Activated CD4-positive, alpha-beta T cell treated with anti-CD3 and anti-CD28 coated beads, Interleukin-2, amount 10 ng/mL, durations not matched to agents 24 days and 14 days (primary cell): ENCODE measurements at places on chromosomes 5 and 9.

DNA sequence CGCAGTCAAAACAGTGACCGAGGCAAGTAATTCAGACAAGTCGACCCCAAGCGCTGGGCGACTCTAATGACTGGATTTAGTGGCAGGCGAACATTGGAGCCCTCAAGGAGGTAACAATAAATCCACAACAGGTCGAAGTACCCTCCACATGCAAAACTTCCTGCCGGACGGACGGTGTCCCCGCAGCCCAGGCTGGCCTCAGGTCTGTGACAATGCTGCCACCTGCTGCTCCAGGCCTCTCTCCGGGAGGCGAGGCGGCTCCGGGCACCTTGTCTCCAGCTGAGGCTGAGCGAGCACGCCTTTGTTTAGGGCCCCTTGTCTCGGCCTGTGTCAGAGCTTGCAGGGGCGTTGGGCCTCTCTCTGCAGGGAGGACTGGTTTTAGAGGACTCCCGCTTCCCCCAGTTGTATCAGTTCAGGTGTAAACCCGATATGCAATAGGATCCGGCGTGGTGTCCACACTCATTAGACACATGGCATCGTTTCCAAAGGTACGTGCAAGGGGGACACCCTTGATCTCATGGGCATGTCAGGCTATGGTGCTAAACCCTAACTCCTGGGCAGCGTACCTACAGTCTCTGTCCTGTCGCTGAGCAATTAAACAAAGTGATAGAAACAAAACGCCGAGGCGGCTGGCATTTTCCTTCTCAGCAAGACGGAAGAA, 628.0 kb upstream of the ADAMTS16 start:
- DNase-seq: no peak

DNA sequence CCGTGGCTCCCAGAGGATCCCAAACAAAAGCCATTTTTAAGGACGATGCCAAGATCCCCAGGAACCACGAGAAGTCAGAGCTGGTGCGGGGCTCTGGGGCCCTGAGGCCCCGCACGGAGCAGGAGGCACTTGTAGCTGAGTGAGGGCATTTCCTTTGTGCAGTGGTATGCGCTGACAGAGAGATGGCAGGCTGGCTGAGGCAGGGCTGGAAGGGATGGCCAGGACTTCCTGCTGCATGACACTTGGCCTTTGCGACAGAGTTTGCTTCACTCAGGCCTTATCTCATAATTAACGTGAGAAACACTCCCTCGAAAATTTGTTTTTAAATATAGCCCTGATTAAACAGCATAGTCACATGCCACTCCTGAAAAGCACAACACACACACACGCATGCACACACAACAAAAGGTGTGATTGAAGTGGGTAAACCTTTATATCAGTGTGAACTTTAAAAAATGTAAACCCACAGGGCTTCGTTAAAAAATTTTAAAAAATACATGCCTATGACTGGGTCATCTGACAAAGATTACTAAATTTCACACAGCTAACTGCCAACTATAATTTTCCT, 536.6 kb downstream of the PDE4D start:
- DNase-seq: no peak

DNA sequence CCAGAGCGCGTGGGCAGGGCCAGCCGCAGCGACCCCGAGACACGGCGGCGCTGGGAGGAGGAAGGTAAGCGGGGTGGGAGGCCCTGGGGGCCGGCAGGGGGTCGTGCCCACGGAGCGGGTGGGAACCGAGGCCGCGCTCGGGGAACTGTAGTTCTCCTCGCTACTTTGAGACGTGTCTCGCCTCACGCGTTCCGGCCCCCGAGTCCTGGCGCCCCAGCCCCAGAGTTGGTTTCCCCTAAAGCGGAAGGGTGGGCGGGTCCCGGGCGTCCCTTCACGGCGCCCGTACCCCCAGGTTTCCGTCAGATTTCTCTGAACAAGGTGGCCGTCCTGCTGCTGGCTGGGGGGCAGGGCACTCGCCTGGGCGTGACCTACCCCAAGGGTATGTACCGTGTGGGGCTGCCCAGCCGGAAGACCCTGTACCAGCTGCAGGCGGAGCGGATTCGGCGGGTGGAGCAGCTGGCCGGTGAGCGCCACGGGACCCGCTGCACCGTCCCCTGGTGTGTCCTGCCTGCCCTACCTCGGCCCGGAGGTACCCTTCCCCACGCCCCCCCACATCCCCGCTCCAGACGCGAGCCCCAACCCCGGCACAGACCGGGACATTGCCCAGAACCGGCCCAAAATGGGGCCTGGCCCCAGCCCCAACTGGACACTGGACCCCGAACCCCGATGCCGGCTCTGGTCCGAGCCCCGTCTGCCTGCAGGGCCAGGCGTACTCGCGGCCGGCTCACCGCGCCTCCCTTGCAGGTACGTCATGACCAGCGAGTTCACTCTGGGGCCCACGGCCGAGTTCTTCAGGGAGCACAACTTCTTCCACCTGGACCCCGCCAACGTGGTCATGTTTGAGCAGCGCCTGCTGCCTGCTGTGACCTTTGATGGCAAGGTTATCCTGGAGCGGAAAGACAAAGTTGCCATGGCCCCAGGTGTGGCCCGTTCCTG, 709 bp downstream of the UAP1L1 start:
- peak; percentile 85 for DNase-seq

GRCh38 chr9:93461414-93461743, 8.0 kb upstream of the FAM120AOS start:
- no peak for DNase-seq

- DNase-seq: no peak
Measured at GRCh38 chr5:9852671-9853070, 222.5 kb upstream of the TAS2R1 start.

DNA sequence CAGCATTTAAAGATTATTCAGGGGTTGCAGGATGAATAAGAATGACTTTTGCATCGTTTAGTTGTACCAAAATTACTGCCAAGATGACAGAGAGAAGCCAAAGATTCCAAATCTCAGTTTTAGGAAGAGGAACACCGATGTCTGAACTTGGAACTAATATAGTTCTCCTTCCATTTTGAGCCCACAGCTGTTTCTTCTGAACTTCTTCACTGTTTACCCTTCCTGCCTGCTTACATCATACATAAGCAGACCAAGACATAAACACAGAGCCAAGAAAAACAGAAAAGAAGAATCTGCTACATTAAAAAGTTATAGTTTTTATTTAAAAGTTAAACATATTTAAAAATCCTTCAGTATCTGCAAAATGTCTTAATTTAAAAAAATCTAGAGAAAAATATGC, 146.9 kb upstream of the RAPGEF1 start:
- DNase-seq: no peak

DNA sequence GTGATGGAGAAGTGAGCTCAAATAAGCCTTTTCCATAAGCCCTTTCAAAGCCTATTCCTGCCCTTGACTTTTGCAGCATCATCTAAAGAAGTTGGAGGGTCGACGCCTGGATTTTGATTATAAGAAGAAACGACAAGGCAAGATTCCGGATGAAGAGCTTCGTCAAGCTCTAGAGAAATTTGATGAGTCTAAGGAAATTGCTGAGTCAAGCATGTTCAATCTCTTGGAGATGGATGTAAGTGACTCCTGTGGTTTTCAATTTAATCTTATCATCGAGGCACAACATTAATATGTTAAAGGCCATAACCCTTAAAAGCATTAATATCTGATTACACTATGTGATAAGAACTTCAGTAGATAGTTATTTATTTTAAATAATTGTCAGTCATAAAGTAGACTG, 210.4 kb downstream of the SH3GL2 start:
- DNase-seq: no peak

DNA sequence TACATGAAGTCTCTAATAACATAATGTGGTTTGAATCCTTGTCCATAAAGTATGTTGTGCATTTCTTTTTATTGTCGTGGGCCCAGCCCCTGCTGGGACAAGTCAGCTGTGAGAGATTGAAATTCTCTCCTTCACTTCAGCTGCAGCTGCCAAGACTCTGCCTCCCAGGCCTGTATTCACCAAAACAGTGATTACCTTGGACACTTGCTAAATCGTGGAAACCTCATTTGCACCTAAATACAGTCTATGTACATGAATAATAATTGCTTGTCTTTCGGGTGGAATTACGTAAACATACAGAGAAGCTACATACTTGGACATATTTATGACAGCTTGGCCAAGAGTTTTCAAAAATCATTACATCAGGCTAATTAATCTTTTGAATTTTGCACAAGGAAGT, 898.5 kb upstream of the SEMA6A start:
- no peak for DNase-seq

GRCh38 chr9:8694983-8695588, 895.5 kb upstream of the DMAC1 start:
- DNase-seq: no peak

- DNase-seq: no peak
Measured at GRCh38 chr9:131078427-131079366, 17.6 kb upstream of the AIF1L start.

GRCh38 chr9:5352637-5353248, 13.1 kb upstream of the RLN1 start:
- DNase-seq: peak; percentile 74

DNA sequence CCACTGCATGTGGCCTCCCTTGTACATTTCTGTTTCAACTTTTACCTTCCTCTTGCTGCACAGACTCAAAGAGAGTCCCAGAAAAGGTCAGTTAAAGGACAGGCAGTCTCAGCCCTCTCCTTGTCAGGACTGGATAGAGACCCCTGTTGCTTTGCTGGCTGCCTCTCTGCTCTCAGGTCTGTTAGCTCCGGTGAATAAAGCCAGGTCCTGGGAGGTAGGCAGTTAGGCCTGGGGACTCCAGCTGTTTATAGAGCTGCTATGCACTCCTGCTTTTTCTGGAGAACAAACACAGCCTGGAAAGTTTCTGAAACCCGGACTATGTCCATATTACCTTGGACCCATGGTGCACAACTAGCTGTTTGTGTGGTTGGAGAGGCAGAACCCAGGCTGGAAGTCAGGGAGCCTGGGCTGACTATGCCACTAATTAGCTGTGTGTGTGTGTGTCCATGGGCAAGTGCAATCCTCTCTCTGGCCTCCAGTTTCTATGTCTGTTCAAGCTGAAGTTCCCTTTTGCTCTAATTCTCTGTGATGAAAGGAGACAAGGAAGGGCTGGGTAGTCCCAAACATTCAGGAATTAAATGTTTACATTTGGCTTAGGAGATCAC, 42.9 kb downstream of the GLRA1 start:
- no peak for DNase-seq

DNA sequence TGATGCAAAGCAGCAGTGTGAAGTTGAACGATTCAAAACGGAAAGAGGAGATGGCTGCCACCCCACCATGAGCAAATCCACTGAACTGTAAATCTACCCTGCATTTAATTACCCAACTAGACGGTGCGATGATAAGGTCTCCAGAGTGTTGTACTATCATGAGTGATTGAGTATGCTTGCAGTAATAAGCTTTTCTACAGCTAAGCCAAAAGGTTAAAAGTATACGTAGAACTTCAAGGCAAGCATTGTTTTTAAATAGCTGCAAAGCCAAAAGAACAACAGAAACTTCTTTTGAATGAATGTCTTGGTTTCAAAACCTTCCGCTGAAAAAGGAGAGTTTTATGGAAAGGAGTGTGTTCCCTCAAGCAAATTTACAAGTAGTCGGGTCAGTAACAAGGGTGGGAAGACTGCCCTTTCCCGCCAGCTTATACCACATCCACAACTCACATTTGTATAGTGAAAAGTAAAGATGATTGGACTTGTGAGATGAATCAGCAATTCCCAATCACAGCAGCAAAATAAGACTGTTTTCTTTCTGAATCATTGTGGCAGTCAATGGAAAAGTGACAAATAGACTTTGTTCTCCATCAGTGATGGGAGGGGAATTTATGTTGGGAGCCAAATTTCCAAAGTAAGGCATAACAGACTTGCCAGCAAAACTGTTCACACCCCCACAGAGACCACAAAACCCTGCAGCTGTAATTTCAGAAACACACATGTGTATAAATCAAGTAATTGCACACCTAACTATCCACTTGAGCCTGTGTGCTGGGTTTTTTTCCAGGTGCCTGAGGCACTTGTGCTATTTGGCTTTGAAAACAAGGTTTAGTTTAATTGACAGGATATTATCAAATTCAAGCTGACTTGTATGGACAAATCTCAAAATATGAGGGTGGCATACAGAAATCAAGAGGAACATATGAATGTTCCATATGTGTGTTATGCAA, 407.7 kb upstream of the GRAMD2B start:
- DNase-seq: no peak

GRCh38 chr5:156031181-156031580, 295.8 kb upstream of the SGCD start:
- no peak for DNase-seq

DNA sequence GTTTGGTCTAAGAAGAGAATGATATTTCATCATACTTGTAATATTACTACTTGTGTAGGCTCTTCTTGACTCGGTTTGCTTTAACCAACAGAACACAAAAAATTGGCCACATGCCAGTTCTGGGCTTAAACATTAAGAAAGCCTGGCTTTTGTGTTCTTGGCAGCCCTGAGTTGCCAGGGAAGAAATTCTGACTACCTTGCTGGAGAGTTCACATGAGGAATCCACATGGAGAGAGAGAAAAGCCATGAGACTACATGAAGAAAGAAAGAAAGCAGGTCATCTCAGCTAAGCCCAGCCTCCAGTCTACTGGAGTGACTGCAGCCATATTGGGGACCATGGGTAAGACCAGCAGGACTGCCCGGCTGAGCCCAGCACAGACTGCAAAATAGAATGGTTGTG, 524.8 kb downstream of the RAB3C start:
- peak; percentile 54 for DNase-seq

GRCh38 chr9:135221951-135222631, 134.6 kb downstream of the OLFM1 start:
- no peak for DNase-seq

DNA sequence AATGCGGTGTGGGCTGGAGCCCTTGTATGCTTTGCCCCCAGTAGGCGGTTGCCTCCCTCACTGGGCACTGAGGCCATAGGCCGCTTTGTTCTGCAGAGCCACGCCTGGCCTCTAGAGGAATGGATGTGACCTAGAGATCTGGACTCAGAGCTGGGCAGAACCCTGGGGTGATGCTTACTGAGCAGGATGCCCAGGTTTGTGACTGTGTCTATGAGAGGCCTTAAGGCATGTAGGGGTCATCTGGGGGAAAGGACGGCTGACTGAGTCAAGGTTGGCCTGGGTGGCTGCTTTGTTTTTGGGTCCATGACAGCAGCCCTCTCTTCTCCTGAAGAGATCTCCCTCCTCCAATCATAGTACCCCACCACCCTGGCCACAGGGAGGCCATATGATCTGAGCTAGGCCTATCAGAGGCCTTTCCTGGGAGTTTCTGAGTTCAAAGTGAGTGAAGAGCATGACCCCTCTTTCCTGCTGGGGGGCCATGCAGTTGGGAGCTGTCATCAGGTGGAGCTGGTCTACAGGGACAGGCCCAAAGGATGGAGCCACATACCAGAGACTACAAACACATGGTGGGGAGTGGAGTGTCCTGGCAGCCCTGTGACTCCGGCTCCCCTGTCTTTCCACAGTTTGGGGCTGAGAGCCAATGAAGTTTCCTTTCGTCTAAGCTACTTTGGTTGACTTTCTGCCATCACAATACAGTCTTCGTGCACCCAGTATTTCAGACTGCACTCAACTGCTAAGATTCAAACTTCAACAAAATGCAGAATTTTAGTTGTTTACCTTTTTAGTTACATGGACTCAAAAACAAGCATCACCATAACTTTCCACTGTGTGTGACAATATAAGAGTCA, 165.4 kb downstream of the AUH start:
- no peak for DNase-seq
